ENCODE measurements at places on chromosomes 3 and 15.

DNA sequence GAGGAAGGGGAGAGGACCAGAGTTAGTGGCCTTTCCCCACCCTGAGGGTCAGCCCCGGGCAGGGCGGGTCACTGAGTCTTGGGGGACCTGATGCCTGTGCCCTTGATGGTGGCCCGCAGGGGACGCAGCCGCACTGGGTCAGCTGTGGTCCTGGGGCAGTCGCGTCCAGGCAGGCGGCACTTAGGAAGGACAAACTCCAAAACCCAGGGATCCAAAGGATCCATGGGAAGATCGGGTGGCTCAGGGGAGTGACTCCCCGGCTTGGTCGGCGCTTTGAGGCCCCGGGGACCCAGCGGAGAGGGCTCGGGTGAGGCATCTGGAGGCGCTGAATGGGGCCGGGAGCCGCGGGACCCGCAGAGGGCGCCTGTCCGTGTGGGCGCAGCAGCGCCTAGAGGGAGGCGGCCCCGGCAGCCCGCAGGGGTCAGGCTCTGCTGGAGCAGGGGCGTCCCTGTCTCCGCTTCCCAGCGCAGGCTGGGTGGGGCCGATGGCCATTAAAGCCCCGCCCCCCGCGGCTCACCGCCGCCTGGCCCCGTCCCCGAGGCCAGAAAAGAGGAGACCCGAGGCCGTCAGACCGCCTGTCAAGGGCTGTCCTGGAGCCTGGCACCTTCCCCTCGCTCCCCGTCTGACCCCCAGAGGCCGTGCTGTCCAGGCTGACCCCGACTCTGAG lies 17.5 kb downstream of the CIDEC start:
- no peak for DNase-seq

GRCh38 chr3:50089609-50089945 lies 858 bp downstream of the RBM5 start:
- DNase-seq, result no peak

- no peak for DNase-seq
These were observed 41.2 kb downstream of the RGMA start for GRCh38 chr15:93047621-93048425.

- no peak for DNase-seq
These were observed 95.7 kb downstream of the CPN2 start for GRCh38 chr3:194255252-194256039.

- no peak for DNase-seq
These were observed 17.0 kb downstream of the IREB2 start for GRCh38 chr15:78454992-78455391.

DNA sequence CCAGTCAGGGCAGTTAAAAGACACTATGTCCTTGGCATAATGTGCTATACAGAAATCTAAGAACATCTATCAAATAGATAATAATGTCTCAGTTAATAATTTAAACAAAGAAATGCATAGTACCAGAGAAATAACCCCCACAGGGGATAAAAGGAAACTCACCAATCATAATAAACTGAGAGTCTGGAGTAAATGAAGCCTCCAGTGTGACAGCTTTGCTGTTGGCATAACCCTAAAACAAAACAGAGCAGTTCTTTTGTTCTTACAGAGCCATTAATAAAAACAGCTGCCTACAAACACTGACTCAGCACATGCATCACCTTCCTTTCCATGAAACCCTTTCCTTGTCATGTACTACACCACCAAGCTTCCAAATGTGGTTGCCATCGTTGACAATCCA lies 13.5 kb downstream of the PPM1M start:
- DNase-seq, result no peak

GRCh38 chr3:105260385-105260784 lies 106.3 kb upstream of the ALCAM start:
- no peak for DNase-seq

DNA sequence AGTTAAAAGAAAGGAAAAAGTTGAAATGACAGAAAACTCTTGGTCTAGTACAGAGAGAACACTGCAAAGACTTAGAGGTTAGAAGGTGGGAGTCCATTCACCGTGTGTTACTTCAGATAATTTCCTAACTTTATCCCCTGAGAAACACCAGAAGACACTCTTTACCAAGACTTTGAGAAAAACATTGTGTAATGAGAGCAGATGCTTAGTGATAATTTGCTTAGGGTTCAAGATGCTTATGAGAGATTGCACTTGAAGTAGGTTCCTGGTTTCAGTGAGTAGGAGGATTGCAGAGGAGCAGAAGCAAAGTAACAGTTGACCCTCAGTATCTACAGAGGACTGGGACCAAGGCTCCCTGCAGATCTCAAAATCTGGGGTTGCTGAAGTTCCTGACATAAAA lies 594.1 kb downstream of the NR2F2 start:
- DNase-seq, result no peak

DNA sequence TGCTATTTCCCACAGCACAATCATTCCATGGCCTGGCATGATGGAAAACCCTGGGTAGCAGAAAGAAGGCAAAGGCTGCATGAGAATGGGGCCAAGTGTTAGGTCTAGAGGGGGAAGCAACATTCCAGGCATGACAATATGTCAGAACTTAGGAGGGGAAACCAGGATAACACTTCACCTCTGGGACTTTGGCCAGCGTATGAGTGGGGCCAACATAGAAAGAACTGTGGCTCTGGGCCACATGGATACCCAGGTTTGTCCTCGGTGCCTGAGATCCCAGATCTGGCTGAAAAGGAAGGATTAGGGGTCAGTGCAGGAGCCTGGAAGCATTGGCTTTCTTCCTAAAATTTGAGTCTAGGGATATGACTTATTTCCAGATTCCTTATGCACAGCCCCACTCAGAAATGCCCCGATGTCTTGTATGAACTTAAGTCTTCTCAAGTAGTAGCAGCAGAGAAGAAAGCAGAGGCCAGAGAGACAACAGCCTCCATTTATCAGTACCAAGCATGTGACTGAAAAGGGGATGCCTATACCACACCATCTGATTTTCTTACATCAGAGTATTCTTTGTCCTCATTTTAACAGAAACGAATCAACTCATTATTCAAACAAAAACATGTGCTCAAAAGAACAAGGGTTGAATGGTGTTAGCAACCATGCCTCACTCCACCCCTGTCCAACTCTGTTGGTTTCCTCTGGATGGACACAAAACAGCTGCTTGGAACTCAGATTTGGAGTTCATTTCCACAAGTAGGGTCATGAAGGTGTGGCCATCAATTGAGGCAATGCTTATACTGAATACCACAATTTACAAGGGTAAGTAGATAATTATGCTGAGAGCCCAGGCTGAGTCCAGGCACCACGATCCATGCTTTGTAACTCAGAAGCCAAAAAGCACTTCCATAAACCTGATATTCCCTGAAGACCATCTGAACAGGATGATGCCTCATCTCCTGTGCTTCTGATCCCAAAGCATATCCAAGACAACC lies 43.7 kb upstream of the NDUFB4 start:
- no peak for DNase-seq

- DNase-seq, result no peak
These were observed 163.4 kb downstream of the FNDC3B start for GRCh38 chr3:172202797-172203196.

DNA sequence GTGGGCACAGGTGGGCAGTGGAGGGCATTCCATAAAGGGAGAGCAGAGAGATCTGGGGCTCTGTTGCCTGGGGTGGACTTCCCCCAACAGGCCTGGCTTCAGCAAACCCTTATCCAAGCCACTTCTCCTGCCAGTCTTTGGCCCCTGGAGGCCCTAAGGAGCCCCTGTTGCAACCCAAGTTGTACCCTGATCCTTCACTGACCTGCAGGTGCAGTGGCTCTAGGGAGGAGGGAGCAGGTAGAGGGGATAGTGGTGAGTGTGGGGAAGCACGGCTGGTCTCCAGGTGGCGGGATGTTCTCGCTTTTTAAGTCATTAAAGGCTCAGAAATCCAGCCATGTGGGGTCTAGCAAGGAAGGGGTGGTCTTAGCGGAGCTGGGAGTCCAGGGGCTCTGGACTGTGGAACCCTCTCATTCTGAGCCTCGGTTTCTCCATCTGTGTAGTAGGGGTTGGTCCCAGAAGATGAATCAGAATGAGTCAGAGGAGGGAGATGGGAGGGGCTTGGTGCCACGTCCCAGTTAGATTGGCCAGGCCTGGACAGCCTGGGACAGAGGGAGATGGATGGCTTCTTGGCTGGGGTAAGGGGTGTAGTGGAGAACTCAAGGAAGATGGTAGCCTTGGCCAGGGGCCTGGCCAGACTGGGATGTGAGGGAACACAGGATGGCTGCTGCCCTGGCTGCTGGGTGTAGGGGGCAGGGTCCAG lies 2.6 kb downstream of the ZBTB47 start:
- DNase-seq, result no peak

DNA sequence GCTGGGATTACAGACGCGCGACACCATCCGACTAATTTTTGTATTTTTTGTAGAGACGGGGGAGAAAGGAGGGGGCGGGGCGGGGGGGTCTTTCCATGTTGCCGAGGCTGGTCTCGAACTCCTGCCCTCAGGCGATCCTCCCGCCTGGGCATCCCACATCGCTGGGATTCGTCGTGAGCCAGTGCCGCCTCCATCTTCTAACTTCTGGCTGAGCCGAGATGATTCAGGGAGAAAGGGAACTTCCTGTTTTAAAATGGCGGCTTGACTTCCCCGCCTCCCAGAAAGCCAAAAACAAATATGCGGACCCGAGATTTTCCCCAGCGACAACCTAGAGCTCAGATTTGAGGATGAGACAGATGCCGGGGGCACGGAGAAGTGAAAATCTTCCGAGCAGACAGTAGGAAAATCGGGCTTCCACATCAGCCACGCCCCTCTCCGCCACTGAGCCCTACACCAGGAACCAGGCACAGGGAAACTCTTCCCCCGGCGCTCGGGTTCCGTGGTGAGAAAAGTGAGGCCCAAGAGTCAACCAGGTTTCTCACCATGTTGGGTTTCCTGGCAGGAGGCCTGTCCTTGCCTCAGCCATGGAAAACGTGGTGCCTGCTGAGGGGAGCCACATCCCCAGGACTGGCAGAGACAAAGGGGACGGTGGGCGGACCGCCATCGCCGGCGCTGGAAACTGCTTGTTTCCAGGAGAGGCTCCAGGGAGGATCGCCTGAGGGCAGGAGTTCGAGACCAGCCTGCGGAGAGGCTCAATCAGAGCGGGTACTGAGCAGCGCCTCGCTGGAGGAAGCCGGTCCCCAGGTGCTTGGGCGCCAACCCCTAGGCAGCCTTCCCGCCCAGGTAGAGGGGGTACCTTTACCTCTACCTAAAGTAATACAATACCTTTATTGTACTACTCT lies 18.7 kb downstream of the CHST14 start:
- DNase-seq, result no peak

GRCh38 chr15:66773129-66773873 lies 71.3 kb downstream of the SMAD6 start:
- no peak for DNase-seq

DNA sequence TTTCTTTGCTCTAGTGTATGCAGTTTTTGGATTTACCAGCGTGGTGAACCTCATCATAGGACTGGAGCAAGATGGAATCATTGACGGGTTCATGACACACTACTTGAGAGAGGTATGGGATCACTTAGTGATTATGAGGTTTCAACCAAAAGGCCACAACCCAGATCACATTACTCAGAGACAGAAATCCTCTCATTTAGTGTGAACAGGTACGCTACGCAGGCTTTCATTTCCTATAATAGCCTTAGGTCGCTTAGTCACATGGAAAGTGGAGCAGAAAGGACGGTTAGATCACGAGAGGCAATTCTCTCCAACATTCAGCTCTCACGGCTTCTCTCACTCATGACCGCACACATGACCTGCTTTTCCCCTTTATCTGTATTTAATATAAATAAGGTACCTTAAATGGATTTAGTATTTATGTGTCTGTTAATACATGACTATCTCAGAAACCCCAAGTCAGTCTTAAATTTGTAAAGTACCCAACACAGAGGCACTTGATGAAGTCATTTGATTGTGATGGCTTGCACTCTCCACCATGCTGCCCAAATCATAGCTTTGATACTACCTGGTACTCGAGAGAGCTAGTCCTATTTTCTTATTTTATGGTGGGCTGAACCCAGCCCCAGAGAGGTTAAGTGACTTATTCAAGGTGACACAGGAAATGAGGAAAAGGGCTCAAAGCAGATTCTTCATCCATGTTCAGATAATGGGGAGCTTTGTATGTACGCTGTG lies 8.6 kb downstream of the TM6SF1 start:
- no peak for DNase-seq

DNA sequence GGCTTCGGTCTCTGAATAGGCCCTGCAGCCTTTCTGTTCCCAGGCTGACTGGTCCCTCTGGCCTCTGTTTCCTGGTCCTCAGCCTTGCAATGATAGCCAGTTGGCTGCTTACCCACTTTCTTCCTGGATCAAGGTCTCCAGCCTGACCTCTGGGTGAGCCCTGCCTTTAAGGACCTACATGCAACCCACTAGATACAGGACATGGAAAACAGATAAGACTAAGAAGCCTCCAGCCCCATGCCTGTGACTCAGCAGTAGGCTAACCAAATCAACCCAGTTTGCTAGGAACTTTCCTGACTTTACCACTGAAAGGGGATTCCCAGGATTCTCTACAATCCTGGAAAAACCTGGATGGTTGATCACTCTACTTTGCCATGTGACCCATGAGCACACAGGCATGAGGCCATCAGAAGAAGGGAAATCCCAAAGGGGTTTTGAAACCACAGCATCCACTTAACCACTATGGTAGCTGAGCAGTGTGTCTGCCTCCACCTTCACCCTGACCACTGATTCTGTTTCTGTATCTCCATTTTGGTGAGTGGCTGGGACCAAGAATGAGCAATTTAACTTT lies 188.1 kb downstream of the CHST2 start:
- DNase-seq, result no peak

GRCh38 chr3:71797455-71797854 lies 12.5 kb upstream of the PROK2 start:
- no peak for DNase-seq

DNA sequence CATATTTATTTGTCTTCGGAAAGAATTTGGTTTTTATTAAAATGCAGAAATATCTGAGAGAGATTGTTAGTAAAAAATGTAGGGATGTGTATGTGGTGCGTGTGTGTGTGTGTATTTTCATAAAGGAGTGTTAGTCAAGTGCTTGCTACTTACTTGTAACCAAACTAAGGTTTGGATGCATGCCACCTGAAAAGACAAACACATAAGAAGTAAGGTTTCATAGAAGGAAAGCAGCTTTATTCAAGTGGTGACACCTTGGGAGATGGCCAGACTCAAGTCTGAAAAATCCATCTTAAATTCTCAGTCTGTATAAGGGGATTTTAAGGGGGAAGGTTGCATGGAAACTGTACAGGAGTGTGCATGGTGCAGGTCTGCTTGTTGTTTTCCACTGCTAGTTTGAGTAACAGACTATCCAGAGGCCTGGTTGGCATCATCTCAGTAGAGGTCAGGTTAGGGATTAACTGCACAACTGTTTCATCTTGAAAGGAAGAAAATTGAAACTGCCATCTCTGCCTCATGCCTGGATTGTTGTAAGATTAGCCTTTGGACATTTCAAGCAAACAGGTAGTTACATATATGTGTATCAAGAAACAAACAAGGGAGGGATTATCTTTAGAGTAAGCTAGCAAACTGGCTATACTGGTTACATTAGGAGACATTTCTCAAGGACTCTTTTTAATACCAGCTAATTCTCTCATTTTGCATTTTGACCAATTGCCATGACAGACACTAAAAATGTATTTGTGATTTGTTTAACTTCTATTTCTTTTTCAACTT lies 196.7 kb downstream of the EPHA6 start:
- no peak for DNase-seq

- no peak for DNase-seq
These were observed 10.8 kb downstream of the PLA1A start for GRCh38 chr3:119608405-119609000.

- DNase-seq, result no peak
These were observed 328.5 kb upstream of the TLE3 start for GRCh38 chr15:70426096-70426821.

- DNase-seq, result no peak
These were observed 5.1 kb upstream of the DNAH1 start for GRCh38 chr3:52310861-52311575.

Data from type B pancreatic cell (in vitro differentiated cells).